T-helper 2 cell (primary cell): ENCODE measurements at places on chromosomes 3 and 15.

GRCh38 chr15:45314960-45315359, 62.9 kb downstream of the SLC28A2 start:
- no peak for DNase-seq

GRCh38 chr15:67992834-67993233, 61.3 kb upstream of the PIAS1 start:
- DNase-seq, result no peak

- no peak for DNase-seq
Measured at GRCh38 chr15:52097180-52097579, 15.4 kb downstream of the BCL2L10 start.

GRCh38 chr15:29812384-29812694, 9.9 kb downstream of the TJP1 start:
- no peak for DNase-seq

DNA sequence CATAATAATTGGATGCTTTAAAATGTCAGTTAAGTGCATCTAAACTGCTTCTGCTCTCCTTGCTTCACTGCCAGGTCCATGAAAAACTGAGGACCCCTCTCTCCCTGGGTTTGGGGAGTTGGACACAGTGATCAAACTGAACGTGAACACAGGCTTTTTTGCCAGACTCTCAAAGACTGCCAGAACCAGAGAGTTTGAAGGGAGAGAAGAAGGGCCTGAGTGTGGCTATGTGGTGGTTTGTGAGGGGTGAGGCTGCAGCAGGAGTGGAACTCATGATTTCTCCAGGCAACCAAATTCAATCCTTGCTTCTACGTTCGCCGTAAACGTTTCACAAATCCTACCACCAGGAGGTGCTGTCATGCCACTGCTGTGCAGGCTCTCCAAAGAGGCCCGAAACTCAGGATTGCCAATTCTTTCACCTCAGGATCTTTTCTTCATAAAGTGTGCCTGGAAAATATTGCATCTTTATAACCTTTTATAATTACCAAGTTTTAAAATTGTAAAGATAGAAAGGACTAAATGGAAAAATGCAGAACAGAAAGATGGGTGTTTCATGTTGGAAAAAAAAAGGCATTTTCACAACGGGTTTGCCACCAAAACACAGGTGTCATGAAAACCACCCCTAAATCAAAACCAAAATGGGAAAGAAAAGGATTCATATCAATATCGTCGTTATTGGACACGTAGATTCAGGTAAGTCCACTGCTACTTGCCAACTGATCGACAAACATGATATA, 19.7 kb downstream of the TM4SF4 start:
- DNase-seq, result no peak

GRCh38 chr3:188589071-188589470, 435.1 kb downstream of the LPP start:
- no peak for DNase-seq

- DNase-seq, result no peak
Measured at GRCh38 chr15:99438691-99439523, 126.9 kb upstream of the MEF2A start.

DNA sequence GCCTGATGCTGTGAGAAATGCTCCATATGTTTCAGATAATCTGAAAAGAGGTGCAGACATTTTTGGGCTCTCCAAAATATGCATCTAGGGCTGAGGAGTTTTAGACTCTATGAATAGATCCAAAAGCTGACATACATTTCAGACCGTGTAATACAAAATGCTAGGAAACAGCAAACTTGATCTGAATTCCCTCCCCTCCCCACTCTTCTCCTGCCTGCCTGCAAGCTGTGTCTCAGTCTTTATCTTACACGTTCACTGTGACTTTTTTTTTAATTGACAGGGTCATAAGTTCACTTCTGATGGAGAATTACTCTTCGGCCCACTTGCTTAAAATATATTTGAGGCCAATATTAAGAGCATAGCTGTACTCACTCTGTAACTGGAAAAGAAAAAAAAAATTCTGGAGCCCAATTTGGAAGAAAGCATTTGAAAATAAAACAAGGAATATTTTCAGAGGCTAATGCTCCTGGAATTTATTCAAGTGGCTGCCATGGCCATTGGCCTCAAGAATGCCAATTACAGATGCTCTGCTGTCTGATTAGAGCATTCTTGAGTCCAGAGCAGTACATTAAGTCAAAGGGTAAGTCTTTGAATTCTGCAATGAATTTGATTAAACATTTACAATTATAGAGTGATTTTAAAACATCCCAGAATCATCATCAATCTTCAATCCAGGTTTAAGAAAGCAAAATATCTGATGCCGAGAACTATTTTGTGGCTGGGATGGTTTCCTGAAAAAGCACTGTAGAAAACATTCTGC, 146.2 kb upstream of the SEMA6D start:
- no peak for DNase-seq

- peak; percentile 45 for DNase-seq
Measured at GRCh38 chr15:62066663-62067447, at the start of gene C2CD4A. C2CD4A (plus strand) TSS chr15:62066977; CDS start chr15:62067614, 637 bp downstream.

GRCh38 chr3:58038675-58039292, 30.6 kb downstream of the FLNB start:
- no peak for DNase-seq

- DNase-seq, result no peak
Measured at GRCh38 chr3:13347390-13347950, 72.7 kb downstream of the NUP210 start.

DNA sequence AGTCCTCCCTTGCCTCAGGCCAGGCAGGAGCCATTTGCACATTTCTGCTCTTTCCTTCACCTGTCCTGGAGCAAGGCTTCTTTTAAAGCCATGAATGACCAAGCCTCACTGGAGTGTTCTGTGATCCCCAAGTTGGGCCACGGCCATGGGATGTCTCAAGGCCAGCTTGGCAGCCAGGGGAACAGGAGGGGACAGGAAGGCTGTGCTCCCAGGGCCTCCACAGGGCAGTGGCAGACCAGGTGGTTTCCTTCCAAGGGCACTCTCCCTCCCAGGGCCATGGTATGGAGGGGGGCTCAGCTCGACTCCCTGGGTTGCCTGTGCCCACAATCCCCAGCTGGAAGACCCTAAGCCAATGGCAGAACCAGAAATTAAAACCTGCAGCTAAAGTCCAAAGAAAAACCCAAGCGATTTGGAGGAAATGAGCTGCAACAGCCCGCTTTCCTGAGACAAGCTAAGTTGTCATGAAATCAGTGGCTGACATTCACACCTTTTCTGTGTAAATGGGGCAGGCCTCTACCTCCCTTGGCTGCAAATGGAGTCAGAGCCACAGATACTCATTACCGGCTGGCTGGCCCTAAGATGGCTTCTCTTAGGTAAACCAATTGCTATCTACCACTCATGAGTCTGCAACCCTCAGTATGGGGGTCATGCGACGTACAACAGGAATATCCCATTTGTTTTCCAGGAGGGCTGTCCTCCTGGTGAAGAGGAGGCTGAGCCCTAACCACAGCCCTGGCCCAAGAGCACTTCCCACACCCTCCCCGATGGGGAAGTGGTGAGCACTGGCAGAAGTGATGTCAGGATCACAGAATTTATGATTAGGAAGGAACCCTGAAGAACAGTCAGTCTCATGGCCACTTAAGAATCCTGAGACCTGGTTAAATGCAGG, 83.3 kb downstream of the SNRK start:
- DNase-seq, result no peak

- no peak for DNase-seq
Measured at GRCh38 chr15:52556524-52557273, 12.1 kb downstream of the ARPP19 start.

GRCh38 chr15:68114840-68115239, 60.7 kb downstream of the PIAS1 start:
- DNase-seq, result no peak

DNA sequence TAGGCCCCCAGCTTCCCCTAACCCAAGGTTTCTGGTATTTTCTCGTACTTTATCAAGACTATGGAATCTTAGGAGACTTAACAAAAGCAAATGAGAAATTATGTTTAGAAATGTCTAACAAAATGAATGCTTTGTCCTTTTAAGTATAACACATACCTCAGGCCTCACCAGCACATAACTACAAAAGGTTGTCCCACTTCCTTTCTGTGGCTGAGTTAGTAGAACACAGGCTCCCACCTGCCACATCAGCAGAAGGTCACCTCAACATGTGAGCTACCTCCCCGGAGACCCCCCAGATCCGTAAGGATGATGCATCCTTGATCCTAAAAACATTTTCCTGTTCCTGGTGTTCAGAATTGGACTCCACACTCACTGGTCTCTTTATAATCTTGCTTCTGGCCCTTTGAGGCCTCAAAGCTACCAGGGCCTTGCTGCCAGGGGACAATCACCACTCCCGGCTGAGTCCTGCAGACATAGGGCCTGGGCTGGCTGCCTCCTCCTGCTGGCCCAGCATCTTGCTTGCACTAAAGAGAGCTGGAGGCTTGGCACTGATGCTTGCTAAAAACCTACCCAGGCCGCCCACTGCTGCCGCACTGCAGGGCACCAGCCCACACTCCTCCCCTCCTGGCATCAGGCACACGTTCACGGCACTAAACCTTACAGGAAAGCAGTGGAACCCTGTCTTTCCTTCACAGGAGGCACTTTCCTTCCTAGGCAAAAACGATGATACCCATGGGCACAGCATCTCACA, 2.9 kb downstream of the CCRL2 start:
- no peak for DNase-seq

DNA sequence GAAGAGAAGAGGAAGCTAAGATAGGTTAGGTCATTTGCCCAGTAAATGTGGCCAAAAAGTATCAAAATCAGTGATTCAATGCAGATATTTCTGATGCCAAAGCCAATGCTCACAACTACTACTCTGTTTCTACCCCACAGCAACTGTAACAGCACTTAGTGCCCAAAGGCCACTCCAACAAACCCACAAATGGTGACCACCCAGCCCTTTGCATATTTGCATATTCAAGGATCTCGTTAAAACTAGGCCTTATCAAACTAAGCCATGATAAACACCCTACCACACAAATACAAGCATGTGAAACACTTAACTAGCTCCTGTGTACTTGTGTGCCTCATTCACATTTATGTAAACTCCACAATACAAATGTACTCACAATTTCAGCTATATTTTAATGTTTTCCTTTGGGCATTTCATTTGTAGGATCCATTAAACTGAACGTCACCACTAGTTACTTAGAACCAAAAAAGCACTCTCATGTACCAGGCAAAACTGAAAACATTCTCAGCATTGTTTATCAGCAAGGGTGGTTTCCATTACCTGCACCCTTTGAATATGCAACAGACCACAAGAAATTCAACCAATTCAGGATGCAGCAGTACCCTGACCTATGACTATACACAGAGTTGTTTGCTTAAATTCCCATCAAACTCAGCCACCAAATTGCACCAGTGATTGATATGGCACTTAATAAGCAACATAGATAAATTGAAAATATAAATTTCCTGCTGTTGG, 111.2 kb upstream of the STT3B start:
- peak; percentile 49 for DNase-seq

DNA sequence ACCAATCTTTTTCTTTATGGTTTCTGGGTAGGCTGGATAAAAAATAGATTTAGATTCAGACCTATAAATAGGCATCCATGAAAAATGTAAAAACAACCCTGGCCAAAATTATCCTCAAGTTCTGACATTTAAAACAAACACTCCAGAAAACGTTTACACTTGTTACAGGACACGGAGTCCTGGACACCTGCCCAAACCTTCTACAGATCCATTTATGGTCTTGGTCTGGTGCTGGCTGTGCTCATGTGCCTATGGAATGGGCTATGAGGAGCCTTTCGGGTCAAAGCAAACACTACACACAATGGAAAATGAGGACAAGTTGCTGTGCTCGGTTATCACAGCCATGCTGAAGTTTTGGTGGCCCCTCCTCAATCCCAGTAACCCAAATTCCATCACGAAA, 108.1 kb downstream of the PDZRN3 start:
- no peak for DNase-seq

DNA sequence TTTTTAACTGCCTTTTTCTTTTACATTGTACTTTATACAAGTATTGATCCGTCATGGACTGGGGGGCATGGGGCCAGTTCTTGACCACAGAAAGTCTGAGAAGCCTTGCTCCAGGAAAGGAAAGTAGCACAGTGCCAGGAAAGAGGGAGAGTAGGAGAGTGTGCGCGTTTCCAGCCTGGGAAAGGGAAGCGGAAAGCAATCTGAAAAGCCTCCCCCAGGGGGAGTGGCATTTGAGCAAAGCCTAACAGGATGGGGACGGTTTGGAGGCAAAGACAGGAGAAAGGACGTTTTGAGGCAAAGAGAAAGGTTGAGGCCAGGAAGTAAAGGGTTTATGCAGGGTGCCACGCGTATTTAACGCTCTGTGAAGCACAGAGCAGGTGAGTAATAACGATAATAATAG, 116.9 kb downstream of the RORA start:
- DNase-seq, result no peak

GRCh38 chr3:47425959-47426358, 45.1 kb downstream of the PTPN23 start:
- DNase-seq, result no peak
